ENCODE measurements at places on chromosomes 7 and 10.
A peak's percentile ranks its signal among the peaks of the same experiment; 100 is the strongest.

GRCh38 chr10:131166486-131166885 lies 145.0 kb downstream of the TCERG1L start:
- no peak for DNase-seq

- no peak for DNase-seq
Observed at GRCh38 chr10:131584287-131584686, 272.8 kb upstream of the TCERG1L start.

DNA sequence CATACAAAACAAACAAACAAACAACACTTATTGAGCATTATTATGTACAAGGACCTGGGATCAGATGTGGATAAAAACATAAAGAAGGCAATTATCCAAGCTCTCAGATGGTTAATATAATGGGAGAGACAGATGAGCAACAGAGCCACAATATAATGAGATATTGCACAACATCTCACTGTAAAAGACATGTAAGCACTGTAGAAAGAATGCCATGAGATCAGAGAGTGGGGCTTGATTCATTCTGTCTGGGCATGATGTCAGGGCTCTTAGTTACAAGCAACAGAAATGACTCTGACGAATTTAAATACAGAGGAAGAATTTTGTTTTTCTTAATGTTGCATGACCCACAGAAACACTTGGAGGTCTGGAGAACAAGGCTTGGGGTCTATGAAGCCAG lies 164.7 kb upstream of the PLXDC2 start:
- no peak for DNase-seq

DNA sequence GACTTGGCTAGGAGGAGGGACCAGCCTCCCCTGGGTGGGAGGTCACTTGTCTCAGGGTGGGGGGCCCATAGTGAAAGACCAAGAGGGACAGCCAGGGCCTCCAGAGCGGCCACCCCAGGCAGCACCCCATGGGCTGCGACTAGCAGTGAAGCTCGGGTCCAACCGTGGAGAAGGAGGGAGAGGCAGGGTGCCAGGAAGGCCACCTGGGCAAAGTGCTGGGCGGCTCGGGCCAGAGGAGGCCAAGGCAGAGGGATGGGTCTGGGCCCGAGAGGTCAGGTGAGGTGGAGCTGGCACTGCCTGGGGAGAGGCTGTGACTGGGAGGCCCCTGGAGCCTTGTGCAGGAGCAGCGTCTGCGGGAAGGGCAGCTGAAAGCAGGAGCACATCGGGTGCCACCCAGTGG lies 41.8 kb downstream of the CLRN3 start:
- DNase-seq: no peak

- DNase-seq: no peak
Observed at GRCh38 chr10:27783660-27784059, 38.0 kb upstream of the MKX start.

DNA sequence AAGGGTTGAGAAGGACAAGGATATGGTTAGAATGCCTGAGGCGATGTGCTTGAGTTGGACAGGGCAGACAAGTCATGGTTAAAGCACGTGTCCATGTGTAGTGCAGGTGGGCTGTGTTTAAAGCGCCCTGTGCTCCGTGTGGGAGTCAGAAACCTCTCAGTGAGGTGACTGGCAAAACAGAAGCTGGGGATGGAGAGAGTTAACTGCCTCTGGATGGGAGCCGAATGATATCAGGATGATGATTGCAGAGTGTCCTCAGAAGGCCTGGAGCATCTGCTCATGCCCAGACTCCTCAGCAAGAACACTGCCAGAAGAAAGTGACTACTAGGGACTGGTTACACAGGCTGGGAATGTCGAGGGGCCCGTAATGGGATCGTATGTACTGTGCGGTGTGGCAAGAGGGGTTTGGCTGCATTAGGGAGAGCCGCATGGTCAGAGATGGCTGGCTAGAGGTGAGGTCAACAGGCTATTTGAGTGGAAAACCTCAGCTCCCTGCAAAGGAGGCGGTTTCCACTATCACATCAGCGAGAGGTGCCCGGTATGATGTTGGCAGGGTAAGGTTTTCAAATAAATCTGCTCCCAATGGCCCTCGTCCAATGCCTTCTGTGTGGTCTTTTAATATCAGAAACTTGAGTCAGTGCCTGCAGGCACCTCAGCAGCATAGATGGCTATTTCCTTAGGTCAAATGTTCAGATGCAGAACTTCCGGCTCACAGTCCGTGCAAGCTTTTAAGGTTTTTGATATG lies 26.1 kb upstream of the MRC1 start:
- DNase-seq: no peak

DNA sequence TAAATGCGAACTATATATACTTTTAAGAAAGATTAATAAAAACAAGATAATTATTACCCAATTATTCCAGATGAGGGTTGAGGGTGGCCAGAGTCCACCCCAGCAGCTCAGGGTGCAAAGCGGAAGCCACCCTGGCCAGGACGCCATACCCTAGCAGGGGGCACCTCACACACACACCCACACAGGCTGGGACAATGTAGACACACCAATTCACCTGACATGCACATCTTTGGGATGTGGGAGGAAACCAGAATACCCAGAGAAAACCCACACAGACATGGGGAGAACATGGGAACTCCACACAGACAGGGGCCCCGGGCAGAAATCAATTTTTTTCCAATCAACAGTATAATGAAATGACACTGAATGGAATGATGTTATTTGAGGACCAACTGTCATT lies 86.0 kb downstream of the RTKN2 start:
- DNase-seq: no peak

DNA sequence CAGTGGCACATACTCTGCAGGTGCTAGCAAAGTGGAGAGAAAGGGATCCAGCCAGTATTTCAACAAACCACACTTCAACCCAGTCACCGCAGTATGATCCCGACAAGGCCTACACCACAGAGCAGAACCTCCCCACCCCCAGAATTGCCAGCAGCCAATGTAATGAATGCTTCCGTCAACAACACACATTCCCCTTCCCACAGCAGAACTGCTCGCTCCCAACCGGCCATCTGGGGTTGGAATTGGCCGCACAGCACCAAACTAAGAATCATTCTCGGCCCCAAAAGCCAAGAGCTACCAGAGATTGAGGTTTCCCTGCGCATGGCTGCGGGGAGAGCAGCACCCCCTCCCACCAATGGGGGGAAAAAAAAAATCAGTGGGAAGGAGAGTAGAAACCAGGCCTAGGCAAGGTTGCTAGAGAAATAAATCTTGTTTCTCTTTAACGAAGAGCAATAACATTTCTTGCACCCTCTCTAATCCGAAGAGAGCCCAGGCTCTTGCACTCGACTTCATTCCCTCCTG lies 1.1 kb downstream of the WASL start:
- DNase-seq: no peak

- no peak for DNase-seq
Observed at GRCh38 chr7:154564676-154565075, 438.2 kb downstream of the PAXIP1 start.

- no peak for DNase-seq
Observed at GRCh38 chr10:88499569-88500470, 83.3 kb downstream of the RNLS start.

DNA sequence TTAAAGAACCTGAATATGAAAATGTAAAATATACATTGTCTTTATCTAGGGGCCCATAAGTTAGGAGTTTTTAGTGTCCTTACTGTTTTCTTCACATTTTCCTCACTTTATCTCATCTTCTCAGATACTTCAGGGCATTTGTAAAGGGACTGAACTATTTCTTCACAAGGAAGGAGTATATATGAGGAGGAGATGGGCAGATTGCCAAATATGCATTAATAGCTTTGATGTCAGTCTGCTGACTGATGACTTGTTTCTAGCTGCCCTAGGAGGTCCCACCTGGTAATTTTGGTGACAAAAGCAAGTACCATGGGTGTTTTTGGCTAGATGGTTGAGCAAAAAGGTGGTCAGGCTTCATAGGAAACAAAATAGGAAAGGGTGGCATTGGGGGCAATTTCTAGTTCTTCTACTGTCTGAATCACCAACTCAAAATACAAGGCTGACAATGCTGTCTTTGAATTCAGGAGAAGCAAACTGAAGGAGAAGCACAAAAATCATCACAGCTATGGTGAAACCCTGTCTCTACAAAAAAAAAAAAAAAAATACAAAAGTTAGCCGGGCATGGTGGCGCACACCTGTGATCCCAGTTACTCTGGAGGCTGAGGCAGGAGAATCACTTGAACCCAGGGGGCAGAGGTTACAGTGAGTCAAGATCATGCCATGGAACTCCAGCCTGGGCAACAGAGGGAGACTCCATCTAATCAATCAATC lies 10.4 kb upstream of the STRIP2 start:
- no peak for DNase-seq

- no peak for DNase-seq
Observed at GRCh38 chr7:32299133-32299702, 191.0 kb downstream of the LSM5 start.

GRCh38 chr10:85557077-85557476 lies 809.5 kb downstream of the GRID1 start:
- no peak for DNase-seq

GRCh38 chr10:85764108-85764507 lies 602.5 kb downstream of the GRID1 start:
- DNase-seq: no peak

- DNase-seq: no peak
Observed at GRCh38 chr10:132417957-132418441, 21.0 kb downstream of the PWWP2B start.

DNA sequence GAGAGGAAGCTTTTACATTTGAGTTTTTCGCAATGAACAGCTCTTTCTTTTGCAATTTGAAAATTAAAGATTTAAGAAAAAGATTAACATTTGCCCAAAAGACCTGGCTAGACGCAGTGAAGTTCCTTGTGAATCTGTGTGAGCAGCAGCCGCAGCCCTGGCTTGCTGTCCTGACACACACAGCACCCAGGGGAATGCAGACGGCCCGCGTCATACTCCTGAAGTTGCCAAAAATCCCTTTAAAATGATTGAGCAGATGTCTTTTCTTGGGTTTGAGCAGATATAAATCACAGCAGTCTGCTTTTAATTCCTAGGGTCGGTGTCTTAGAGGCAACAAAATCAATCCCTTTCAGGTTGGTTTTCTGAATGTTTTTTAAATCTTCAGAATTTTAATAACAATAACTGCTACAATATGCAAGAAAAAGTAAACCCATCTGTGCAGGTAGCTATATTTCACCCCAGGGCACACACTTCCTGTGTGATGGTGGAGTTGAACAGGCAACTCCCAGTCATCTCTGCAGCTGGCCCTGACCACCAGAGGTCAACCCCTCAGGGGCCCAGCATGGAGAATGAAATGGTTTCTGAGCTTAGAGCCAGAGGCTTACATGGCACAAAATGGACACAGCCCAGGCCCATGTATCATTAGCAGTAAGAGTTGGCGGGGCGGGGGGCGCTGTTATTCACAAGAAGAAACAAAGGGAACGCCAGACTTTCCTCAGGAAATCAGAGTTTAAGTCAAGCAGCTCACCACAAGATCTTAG lies 32.2 kb upstream of the TRIL start:
- no peak for DNase-seq

DNA sequence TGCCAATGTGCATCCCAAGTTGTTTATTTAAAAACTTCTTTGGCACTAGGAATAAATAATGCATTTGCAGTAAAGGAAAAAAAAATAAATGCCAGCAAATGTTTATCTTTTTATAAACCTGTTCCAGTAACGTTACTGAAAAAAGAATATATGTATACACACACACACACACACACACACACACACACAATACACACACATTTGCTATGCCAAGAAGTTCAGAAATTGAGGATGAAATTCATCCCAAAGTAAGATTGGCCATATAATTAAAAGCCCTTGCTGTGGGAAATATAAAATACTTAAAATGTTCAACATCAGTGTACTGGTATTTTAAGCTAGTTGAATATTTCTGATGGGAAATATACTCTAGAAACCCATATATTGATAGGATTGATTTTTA lies 2.6 kb downstream of the PLXDC2 start:
- no peak for DNase-seq

- no peak for DNase-seq
Observed at GRCh38 chr7:72118366-72118765, 293.8 kb downstream of the CALN1 start.

GRCh38 chr7:151168003-151168786 lies 701 bp upstream of the GBX1 start:
- DNase-seq: peak; percentile 32

DNA sequence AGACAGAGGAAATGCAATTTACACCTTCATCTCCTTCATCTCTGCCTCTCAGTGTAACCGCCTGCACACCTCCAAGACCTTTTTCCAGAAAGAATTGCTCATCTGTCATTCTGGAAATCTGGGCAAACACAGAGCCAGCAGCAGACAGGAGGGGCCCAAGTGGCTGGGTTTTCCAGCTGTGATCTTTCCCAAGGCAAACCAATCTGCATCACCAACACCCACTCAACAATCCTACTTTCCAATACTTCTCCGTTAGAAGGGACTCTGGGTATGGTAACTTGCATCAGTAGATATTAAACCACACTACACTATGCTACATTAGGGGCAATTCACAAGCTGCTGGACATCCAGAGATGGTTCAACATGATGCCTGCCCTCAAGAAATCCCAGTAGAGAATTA lies 781.8 kb upstream of the AUTS2 start:
- no peak for DNase-seq

GRCh38 chr10:14396411-14397048 lies 65.8 kb upstream of the FRMD4A start:
- DNase-seq: no peak

GRCh38 chr10:97129666-97130065 lies 56.1 kb downstream of the SLIT1 start:
- DNase-seq: no peak

- DNase-seq: no peak
Observed at GRCh38 chr7:110311556-110311955, 779.4 kb upstream of the LRRN3 start.

- no peak for DNase-seq
Observed at GRCh38 chr7:124781907-124782734, 16.5 kb upstream of the GPR37 start.

- DNase-seq: no peak
Observed at GRCh38 chr7:42212541-42213090, 24.4 kb downstream of the GLI3 start.

DNA sequence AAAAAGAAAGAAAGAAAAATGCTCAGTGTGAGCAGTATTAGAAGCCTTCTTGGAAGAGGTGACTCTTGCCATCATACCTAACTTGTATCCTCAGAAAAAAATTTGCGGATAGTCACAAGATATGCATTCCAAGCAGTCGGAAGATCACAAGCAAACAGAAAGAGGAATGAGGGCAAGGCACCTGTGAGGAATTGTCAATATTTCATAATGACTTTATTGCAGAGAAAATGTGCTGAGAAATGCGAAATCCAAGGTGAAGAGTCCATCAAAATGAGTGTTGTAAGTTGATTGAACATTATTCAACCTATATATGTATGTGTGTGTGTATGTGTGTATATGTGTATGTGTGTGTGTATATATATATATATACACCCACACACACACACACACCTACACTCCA lies 1624.7 kb upstream of the LRRTM3 start:
- DNase-seq: no peak

DNA sequence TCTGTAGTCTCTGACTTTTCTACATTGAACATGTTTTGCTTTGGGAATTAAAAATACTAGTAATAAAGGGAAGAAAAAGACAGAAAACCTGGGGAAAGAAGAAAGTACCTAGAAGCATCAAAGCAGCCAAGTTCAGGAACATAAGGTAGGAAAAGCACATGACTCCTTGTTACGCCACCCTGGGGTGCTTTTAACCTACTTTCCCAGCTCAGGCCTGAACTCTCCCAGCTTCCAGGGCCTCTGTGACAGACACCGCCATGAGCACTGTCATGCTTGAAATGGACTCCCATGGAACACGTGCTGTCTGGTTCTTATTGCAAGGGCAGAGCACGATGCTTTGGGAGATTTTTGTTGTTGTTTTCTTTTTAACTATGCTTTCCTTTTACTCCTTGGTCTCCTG lies 11.4 kb downstream of the ACTR1A start:
- no peak for DNase-seq

All from stimulated activated CD8-positive, alpha-beta memory T cell treated with anti-CD3 and anti-CD28 coated beads, Interleukin-15, amount 100 ng/mL, for 4 hours (primary cell).